ENCODE measurements at places on chromosomes 7 and 10.
A peak's percentile ranks its signal among the peaks of the same experiment; 100 is the strongest.

DNA sequence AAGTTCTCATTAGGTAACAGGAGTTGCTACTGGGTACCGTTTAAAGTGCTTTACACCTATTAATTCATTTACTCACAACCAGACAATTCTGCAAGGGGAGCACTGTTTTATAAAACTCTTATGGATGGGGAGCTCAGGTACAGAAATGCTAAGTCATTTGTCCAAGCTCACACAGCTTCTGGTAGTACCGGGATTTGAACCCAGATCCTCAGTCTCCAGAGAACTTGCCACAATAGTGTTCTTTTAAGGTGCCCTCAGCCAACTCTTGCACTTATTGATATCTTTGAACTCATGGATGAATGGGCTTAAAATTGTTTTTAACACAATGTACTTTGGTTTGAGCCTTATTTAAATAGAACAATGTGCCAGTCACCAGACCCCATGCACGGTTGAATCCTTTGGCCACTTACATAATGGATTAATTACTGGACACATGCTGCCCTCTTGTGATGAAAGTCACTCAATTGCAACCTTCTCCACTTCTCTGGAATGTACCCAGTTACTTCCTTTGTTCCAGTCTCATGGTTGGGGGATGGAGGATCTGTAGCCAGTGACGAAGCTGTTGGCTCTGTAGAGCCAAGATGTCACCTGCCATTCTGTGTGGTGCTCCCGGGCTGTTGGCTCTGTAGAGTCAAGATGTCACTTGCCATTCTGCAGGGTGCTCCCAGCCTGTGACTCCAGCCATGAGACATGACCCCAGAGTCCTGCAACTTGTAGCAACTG lies 65.6 kb downstream of the NOD1 start:
- DNase-seq, result no peak

GRCh38 chr7:22150221-22150620 lies 204.5 kb upstream of the CDCA7L start:
- DNase-seq, result no peak

- DNase-seq, result no peak
Measured at GRCh38 chr10:111968647-111969046, 214.9 kb downstream of the GPAM start.

GRCh38 chr10:23702977-23703414 lies 264.1 kb downstream of the OTUD1 start:
- DNase-seq, result peak; percentile 31

GRCh38 chr7:2967705-2968104 lies 76.0 kb downstream of the CARD11 start:
- DNase-seq, result no peak

DNA sequence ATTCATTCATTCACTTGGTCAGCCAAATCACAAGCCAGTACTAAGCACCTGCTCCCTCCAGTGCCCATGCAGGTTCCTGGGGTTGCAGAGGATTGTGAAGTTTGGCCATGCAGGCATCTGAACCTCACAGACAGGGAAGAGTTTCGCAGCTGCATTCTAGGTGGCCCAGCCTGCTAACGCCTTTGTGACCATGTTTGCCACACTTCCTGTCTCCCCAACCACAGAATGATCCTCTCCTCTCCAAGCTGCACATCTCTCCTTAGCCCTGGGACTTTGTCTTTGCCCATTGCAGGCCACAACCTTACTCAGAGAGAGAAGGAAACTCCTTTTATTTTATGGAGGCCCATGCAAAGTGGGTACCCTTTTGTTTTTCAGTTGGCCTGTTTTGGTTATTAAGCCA lies 31.8 kb downstream of the EPDR1 start:
- DNase-seq, result no peak

- DNase-seq, result no peak
Measured at GRCh38 chr7:133358708-133359107, 105.8 kb downstream of the EXOC4 start.

- DNase-seq, result no peak
Measured at GRCh38 chr10:27399871-27400270, 104.2 kb upstream of the RAB18 start.

DNA sequence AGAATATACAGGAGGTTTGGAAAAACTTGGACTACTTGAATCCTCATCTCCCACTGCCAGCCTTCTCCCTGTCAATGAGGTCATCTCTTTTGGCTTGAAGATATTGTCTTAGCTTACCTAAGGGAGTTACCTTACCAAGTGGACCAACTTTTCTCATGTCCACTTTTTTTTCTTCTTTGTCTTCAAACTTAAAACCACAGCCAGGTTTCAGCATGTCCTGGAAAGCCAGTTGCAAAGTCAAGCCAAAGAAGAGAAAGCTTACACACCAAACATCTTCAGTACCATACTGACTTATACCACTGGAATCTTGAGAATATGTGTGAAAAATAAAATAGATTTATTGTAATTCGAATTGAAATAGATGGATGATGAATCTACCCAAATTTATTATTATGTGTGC lies 520.5 kb downstream of the HTR7 start:
- no peak for DNase-seq

DNA sequence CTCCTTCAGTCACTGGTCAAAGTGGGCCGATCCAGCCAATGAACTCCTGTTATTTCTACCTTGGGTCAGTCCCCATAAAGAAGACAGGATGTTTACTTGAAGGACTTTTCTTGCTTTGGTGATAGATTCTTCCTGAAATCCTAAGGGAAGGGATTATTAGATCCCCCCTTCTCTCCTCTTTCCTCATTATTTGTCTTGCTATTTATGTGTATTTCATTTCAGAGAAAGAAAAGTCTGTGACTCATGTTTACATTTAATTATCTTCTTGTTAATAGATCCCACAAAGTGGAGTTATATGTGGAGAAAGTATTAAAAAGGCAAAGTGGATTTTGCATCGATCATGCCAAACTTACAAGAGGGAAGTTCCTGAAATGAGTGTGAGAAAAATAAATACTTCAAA lies 341.5 kb downstream of the PHTF2 start:
- no peak for DNase-seq

- DNase-seq, result peak; percentile 77
Measured at GRCh38 chr7:101542527-101543241, 86.4 kb downstream of the MYL10 start.

DNA sequence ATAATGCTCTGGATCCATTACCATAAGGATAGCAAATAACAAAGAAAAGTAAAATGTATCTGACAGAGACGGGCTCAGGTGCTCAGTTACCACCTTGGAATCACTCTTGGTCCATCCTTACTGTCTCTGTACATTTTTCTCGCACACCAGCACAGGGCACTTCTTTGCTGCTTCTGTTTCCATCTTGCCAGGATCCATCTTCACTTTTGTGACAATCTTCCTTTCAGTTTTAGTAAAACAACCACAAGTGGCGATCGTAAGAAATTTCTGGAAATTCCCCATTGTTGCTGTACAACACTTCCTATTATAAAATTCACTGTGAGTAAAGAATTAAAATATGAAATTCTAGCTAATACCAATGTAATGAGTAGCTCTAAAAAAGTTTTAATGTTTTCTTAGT lies 695.5 kb downstream of the GRM8 start:
- DNase-seq, result no peak

DNA sequence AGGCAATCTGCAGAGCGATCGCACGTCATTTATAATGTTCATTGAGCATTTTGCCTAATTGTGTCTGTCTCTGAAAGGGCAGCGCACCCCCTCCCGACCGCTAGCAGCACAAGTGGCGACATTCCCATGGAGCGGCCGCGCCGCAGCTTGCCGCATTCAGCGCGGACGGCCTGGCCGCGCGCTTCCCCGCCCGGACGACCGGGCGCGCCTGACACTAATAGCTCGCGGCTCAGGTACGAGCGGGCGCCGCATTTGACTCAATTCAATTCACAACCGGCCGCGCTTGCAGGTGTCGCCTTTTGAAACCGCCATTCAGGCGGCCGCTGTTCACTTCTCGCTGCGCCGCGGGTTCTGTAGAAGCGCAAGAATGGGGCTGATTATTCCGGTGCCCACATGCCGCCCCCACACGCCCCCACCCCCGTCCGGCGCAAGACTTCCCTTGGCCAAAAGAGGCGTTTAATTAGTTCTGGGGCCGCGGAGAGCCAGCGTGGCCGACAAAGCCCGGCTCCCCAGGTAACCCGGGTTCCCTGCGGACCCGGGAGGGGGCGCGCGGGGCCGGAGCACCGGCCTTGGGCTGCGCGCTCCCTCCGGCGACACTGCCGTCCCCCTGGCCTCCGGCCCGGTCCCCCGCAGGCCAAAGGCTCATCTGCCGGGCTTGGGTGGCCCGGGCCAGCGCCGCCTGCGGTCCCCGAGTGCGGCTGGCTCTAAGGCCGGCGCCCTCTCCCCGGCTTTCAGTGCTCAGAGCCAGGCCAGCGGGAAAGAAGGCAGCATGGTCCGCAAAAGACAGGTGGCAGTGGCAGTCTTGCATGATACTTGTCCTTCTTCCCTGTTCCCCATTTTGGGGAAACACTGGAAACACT lies 18.7 kb upstream of the PTF1A start:
- no peak for DNase-seq

DNA sequence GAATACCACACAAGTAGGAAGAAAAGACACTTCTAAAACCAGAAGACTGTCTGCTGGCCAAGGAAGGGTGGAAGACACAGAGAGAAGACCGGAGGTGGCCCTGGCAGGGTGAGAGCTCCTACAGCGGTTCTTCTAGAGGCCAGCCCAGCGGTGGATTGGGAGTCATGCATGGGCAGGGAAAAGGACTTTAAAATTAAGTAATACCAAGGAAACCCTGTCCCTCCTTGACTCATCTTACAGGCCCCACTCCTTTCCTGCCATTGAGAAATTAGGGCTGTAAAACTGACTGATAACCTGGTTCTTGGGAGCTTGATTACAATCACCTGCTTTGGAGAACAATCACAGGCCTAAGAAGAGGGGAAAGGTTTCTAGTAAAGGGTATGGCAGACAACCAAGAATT lies 16.1 kb downstream of the CALML3 start:
- DNase-seq, result no peak

DNA sequence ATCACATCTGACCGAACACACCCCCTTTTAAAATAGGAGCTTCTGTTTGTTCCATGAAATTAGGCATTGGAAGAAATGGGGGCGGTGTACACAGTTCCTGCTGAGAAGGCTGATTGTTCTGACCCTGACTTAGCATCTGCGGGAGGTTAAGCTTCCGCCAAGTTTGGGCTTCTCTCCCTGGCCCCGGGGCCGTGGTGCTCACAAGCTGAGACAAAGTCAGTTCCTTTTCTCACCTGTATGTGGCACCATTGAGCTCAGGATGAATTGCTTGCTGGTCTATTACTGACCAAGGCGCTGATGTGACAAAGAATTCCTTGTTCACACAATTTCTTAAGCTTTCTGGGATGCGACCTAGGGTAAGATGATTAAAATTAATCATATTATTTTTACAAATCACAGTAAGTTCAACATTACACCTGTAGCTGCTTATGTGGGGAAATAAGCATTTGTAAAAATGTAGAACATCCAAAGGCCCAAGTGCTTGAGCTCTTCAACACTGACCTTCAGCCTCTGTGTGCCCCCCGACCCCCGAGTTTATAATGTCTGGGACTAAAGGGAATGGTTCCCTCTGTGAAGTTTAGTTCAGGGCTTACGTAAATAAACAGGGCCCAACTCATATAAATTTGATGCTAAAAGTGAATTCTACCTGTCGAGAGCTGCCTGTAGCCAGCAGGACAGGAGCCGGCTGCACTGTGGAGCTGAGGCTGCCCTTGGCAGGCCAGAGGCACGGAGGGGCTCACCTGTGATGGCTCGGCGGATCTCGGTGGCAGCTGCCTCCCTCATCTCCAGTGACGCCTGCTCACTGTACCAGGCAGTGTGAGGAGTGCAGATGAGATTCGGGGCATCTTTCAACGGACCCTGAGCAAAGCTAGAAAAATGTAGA lies 50.8 kb downstream of the ZRANB1 start:
- DNase-seq, result no peak

- no peak for DNase-seq
Measured at GRCh38 chr7:48078470-48078869, 10.6 kb upstream of the UPP1 start.

DNA sequence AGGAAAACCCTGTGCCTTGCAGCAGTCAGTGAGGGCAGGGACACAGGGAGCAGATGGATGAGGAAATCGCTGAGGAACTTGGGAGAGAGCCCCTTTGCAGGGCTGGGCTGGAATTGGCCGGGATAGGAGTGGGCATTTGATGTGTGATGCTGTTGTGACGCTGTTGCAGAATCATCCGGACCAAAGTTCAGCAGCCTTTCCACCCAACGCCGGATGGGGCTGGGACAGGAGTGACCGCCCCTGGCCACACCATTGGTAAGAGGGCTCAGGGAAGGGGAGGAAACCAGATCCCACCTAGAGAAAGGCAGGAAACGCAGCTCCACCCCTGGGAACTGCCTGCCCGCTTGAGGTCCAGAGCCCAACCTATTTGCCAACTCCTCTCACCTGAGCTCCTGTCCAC lies 33.9 kb downstream of the PAX2 start:
- no peak for DNase-seq

DNA sequence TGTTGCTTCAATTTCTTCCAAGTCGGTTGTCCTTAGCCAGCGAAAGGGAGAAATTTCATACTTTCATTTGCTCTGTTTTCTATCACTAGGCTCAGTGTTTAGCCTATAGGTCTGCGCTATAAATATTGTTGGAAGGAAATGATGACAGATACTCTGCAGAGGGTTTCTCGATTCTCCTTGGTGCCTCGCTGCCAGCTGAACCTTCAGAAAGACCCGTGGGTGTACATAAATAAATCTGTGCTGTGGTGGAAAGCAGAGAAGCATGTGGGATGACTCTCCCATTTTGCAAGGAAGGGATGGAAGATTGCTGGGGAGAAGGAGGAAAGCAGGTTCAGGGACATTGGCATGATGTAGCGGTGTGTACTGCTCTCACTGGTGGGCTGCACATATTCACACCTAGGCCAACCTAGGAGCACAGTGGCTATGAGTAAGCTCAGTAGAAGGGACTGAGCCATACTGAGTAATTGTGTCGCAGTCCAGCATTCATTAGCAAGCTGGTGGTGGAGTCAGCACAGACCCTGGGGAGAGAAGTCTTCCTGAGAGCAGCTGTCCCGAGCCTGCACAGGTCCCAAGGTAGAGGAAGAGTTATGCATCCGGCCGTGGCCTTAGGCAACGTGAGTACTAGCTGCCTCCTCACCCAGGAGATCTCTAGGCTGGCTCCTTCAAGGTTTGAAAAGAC lies 50.5 kb downstream of the PNLIPRP3 start:
- DNase-seq, result no peak

DNA sequence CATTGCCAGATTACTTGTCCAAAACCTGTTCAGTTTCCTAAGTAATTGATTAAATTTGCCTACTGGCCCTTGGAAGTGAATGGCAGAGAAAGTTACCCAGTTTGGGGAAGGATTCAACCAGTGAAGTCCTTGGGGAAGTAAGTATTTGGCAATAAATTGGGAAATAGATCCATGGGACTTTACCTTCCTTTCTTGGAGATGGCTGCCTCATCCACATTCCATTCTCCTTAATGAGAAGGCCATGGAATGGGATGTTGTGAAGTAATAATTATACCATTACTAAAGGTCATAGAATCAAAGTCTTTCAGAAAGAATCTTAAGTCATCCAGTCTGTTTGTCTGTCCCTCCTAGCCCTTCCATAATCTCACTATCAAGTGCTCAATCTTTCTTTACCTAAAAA lies 4.5 kb upstream of the COPG2 start:
- DNase-seq, result no peak

GRCh38 chr10:32155075-32155516 lies 98.9 kb upstream of the KIF5B start:
- DNase-seq, result no peak
